ENCODE measurements at places on chromosomes 11 and 22.

DNA sequence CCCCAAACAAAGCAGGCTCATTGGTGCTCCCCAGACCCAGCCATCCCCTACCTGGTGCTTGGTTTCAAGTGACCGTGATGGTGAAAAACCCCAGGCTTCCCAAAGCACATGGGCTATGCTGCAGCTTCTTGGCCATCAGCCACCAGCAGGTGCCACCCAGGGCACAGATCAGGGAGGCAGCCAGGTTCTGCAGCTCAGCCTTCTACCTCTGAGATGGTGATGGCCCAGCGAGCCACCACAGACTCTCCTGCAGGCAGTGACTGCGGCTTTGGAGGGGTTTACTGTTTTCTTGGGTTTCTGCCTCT is 70.0 kb upstream of the ALX4 start:
- H3K27ac ChIP-seq: no peak overlapping the region
- no peaks in the 10 kb centered on the region for H3K4me1 ChIP-seq
- H3K4me3 ChIP-seq: no peak overlapping the region
- no peaks in the 10 kb centered on the region for H3K27me3 ChIP-seq
- H3K36me3 ChIP-seq: no peaks in the 10 kb centered on the region

DNA sequence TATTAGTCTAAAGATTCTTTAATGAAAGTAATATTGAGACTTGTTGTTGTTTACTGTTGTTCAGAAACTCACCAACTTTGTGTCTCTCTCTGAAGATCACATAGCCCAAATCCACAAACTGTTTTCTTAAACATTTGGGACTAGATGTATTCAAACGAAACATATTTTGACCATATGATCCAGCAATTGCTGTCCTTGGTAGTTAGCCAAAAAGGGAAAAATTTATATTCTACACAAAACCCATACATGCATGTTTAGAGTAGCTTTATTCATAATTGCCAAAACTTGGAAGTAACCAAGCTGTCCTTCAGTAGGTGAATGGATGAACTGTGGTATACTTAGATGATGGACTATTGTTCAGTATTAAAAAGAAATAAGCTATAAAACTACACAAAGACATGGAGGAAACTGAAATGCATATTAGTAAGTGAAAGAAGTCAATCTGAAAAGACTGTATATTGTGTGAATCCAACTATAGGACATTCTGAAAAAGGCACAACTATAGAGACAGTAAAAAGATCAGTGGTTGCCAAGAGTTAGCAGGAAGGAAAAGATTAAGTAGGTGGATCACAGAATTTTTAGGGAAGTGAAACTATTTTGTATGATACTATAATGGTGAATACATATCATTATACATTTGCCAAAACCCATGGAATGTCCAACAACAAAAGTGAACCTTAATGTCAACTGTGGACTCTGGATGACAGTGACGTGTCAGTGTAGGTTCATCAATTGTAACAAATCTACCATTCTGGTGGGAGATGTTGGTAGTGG is 442.9 kb downstream of the INSC start:
- H3K4me1 ChIP-seq: no peaks in the 10 kb centered on the region
- H3K27me3 ChIP-seq: no peaks in the 10 kb centered on the region
- H3K36me3 ChIP-seq: no peaks in the 10 kb centered on the region
- H3K27ac ChIP-seq: no peak overlapping the region

DNA sequence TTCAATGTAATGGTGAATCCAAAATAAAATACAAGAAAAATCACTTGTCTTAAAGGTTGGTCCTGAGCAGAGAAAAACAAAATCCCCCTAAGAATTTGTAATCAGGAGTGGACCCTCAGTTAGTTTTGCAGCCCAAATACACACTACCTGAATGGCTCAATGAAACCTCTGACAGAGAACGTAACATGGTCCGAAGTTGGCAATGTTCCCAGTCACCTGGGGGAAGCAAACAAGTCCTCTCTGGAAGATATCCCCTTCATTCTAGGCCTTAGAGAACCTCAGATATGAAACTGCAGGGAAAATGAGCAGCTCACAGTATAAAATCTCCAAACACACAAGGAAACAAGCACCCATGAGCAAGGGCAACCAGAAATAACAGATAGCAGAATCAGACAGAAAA is 58.2 kb downstream of the MORC2 start:
- peaks cover 4% of the 10 kb centered on the region for H3K36me3 ChIP-seq
- H3K27me3 ChIP-seq: no peaks in the 10 kb centered on the region
- no peak overlapping the region for H3K27ac ChIP-seq
- no peaks in the 10 kb centered on the region for H3K4me1 ChIP-seq
- DNase-seq: no peak
- no peak overlapping the region for H3K4me3 ChIP-seq

DNA sequence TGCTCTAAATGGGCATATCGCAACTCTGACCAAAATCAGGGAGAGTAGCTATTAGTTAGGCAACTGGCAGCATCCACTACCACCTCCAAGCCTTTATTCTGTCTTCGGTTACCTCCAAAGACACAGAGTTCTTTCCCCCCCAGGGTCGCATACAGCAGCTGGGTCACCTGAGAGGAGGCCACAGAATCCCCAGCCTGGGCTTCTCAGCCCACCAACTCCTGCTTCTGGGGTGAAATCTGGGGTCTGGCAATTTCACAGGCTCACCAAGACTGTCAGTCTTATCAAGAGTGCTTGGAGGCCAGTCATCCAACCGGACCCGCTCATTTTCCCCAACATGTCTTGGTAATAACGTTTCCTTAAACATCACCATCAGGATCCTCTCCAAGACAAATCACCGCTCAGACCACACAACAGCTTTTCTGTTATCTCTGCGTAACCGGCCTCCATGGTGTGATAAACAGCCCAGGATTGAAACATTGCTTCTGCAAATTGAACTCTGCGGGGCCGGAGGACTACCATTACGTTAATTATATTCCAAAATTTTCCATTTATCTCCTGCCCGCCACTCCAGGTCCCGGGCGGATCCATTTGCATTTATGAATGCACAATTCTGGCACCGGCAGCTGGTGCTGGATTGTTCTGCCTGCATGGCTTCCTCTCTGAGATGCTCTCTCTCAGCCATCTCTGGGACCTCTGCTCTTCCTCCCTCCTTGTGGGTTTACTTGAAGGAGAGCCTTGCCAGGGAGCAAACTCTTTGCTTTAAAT is 35.6 kb downstream of the RTL6 start:
- no peak for DNase-seq
- no peaks in the 10 kb centered on the region for H3K36me3 ChIP-seq
- no peaks in the 10 kb centered on the region for H3K27me3 ChIP-seq
- no peak overlapping the region for H3K27ac ChIP-seq

GRCh38 chr11:68215524-68216170 is 2.6 kb upstream of the KMT5B start:
- H3K36me3 ChIP-seq: no peaks in the 10 kb centered on the region
- DNase-seq: no peak
- H3K4me1 ChIP-seq: peaks cover 29% of the 10 kb centered on the region

Measured in CD4-positive, alpha-beta memory T cell (primary cell).